ENCODE measurements at places on chromosomes 1 and 21.

DNA sequence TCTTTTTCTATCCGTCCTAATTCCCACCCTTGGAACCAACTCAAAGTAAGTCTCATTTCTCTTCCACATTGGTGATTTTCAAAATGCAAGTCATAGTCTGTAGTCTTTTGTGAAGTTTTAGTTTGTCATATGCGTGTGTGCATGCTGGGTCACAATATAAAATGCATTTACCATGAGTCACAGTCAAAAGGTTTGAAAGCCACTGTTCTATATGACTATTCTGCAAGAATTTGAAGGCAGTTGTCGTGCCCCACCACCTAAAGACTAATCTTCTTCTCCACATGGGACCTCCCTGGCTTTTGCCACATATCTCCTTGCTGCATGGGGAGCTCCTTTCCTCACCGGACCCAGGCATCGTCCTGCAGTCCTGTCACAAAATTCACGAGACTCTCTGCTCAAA, 1.6 kb downstream of the STPG1 start:
- no peak for DNase-seq

- DNase-seq = no peak
Measured at GRCh38 chr1:199272628-199273086, 633.8 kb downstream of the PTPRC start.

GRCh38 chr1:244302876-244303609, 148.7 kb downstream of the ADSS2 start:
- DNase-seq = no peak

- DNase-seq = no peak
Measured at GRCh38 chr1:2561898-2562895, 6.0 kb downstream of the TNFRSF14 start.

DNA sequence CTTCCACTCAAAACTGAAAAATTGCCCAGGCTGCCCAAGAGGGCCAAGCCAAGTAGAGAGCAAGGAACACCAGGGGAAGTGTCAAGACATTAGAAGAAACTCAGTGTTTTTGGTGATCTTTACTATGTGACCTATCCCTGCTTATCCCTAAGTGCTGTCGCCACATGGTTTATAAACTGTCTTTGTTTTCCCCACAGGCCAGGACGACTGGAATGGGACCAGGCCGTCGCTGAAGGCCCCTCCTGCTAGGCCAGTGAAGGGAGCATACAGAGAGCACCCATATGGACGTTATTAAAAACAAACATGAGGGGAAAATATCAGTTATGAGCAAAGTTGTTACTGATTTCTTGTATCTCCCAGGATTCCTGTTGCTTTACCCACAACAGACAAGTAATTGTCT, 28.7 kb downstream of the KHDRBS1 start:
- no peak for DNase-seq

DNA sequence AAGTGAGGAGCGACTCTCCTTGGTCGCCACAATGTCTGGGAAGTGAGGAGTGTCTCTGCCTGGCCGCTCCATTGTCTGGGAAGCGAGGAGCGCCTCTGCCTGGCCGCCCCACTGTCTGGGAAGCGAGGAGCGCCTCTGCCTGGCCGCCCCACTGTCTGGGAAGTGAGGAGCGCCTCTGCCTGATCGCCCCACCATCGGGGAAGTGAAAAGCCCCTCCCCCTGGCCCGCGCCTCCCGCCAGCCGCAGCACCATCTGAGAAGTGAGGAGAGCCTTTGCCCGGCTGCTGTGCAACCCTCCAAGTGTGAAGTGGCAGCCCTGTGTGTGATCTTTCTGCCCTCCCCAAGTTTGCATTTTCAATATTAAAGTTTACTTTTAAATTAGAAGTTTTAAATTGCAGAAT, 95.0 kb upstream of the PPP2R5A start:
- DNase-seq = no peak

DNA sequence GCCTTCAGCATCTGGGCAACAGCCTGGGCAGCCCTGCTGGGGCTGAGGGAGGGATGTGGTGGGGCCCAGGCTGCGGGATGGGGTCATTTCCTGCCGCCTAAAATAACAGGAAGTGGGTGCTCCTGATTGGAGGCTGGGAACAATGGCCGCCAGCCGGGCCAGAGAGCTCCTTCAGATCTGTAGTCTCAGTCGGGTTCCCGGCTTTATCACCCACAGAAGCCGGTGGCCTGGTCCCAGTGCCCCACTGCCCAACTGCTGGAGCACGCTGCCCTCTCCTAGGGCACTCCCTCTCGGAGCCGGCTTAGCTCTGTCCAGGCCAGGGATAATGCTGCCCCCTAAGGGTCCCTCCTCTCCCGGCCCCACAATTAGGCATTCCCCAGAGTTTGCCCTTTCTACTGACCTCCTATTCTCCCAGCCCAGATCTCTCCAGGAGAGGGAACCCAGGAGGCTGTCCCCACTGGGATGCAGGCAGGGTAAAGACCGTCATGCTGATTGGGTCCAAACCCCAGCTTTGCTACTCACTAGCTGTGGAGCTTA, 5.1 kb downstream of the MAP7D1 start:
- peak; percentile 66 for DNase-seq

DNA sequence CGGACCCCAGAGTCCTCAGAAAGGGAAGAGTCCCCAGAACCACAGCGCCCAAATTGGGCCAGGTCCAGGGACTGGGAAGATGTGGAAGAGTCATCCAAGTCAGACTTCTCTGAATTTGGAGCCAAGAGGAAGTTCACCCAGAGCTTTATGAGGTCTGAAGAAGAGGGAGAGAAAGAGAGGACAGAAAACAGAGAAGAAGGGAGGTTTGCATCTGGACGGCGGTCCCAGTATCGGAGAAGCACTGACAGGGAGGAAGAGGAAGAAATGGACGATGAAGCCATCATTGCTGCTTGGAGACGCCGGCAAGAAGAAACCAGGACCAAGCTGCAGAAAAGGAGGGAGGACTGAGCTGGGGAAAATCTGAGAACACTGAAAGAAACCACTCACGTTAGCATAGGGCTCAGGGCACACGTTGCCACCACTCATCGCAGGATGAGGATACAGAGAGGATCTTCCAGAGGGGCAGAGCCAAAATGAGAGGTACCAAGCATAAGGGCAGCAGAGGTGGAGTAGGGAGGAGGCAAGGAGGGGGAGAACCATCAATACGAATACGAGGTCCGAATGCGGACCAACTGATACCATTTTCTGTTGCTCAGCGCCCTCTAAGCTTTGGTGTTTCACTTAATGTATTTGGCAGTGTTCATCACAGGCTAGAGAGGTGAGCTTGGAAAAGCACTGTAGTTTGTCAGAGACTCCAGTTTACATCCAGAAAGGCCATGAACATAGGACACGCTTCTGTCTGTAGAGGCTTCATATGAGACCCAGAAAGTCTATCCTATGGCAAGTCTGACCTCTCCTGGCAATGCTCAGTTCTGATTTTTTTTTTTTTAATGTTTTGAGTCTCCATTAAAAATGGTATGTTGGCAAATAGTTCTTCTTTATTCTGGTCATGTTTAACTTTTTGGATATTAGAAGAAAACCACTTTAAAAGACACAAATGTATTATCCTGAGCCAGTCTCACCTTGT, 34.7 kb downstream of the STYXL2 start:
- DNase-seq = no peak

- DNase-seq = no peak
Measured at GRCh38 chr1:222818171-222818570, 3.3 kb downstream of the DISP1 start.

DNA sequence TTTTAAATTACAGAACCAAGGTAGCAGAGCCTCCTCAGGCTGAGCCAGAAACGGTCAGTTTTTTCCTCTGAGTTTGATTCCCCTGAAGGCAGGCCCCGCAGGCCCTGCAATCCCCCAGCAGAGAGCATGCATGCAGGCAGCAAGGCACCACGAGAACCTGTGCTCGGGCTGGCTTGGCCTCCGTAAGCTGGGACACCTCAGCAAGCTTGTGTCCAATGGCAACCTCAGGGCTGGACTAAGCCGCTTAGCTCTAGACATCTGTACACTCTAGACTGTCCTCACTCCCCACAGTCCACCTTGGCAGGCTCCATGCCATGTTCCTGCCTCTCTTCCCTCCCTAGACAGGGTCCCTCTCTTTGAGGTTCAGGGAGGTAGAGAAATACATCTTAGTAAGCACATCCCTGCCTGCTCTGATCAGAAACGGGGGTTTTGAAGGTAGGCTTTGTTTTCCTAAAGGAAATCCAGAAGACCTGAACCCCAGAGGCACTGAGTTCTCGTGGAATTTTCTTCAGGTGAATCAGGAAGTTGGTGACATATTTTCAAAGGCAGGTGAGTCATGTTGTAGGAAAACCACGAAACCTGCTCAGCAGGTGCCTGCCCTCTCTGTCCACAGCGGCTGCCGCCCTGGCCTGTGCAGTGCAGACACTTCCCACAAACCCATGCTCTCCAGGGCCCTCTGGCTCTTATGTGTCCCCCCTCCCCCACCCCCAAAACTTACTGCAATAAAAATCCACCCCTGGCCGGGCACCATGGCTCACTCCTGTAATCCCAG, 7.0 kb downstream of the TMEM63A start:
- DNase-seq = no peak

GRCh38 chr1:31259746-31260145, 20.1 kb upstream of the NKAIN1 start:
- DNase-seq = no peak

- no peak for DNase-seq
Measured at GRCh38 chr1:161175771-161176453, 1.4 kb downstream of the B4GALT3 start.

GRCh38 chr1:109750920-109751319, 10.1 kb upstream of the GSTM3 start:
- DNase-seq = no peak

DNA sequence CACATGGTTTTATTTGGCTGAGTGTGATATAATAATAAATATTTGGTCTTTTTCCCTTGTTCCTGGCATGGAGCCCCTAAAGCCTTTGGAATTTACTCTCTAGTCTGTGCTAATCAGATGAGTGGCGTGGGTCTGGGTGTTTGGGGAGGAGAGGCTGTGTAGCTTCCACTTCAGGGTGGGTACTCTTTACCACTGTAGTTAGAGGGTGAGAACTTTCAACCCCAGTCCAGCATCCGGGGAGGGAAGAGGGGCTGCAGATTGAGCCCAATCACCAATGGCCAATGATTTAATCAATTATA, 20.0 kb downstream of the USP25 start:
- DNase-seq = no peak

GRCh38 chr1:219000631-219001030, 173.0 kb upstream of the LYPLAL1 start:
- DNase-seq = no peak

- peak; percentile 33 for DNase-seq
Measured at GRCh38 chr1:45543581-45544417, 6.8 kb upstream of the AKR1A1 start.

DNA sequence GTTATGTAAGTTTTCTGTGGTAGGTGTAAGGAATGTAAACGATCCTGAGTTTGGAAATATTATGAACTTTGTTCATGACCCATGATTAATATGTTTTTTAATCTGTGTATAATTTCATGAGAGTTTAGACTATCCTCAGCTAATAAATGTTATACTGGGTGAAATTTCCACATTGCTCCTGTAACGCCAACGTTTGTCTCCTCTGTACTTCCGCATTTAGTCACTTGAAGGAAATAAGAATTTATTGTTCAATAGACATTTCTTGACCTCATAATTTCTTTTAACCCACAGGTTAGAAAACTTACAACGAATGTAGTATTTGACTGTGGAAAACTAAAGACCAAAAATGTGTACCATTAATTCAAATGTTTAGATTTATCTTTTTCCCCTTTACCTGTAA, 876 bp downstream of the KCNJ15 start:
- no peak for DNase-seq

- no peak for DNase-seq
Measured at GRCh38 chr1:70717656-70718055, 306.6 kb downstream of the CTH start.

DNA sequence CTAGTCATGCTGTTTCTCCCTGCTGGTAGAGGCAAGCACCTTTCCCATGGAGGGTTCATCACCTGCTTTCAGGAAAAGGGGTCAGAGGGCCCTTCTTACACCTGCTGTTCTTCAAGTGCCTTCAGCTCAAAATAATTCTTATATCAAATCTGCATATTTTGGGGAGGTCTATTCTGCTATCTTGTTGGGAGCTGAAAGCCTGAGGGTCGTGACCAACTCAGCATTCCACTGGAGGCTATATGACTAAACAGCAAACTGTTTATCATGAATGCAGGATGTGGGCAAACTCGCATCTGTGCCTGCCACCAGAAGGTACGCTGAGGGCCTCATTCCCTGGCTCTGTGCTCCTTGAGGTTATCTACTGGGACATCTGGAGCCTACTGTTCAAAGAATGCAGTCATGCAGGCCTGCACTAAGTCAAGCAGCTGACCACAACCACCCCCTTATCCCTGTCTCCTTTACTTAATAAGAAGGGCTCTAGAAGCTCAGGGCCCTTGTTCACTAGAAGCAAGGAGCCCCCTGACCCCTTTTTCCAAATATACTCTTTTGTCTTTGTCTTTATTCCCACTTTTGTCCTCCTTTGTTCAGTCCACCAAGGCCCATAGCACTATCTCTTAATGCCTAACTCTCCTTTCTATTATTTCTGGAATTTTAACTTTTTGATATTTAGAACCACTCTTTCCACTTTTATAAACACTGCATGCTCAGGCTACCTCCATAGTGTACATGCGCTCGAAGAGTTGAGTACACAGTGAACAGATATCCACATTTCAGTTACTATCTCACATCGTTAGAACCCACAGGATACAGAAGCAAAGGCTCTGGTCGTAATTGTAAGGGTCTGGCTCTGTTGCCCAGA, 4.5 kb upstream of the TRIM17 start:
- DNase-seq = no peak

- no peak for DNase-seq
Measured at GRCh38 chr21:32298658-32299081, at the start of gene MRAP. Gene MRAP (plus strand): TSS chr21:32298855. CDS start chr21:32298972, 117 bp downstream.

DNA sequence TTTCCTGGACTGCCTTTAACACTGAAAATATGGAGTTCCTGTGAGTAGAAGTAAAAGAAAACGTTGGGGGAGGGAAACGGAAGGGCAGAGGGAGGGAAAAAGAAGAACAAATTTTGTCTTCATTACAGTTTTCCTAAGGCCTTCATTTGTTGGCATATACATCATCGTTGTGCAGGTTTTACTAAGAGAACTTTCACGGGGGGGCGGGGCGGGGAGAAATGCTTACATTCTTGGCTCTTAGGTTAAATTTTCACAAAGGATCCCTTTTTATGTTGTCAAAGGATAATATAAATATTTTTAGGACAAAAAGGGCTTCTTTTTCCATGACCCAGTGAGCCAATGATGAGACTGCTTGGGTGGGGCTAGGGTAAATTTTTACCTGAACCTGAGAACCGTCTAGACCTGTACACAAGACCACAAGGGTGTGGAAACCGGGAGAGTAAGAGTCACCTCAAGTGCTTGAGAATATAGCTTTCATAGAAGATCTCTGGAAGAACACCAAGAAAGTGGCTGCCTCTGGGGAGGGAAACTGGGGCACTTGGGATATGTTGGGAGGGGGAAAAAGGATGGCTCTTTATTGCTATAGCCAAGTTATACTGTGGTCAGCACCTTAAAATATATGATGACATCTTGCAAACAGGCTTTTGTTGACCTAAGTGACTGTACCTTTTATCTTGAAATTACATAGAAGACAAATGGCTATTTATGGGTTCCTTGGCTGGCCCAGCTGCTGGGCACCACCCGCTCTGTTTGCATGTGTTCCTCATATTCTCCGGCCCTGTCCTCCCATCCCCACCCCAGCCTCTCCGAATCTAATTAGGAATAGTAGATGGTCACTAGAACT, 2.0 kb upstream of the UTP25 start:
- DNase-seq = no peak

GRCh38 chr1:77671836-77672235, 10.6 kb downstream of the ZZZ3 start:
- DNase-seq = no peak

- peak; percentile 42 for DNase-seq
Measured at GRCh38 chr1:145961425-145962156, 2.8 kb downstream of the ANKRD34A start.

Measured in left ventricle myocardium inferior (tissue), 1 donor.